ENCODE measurements at places on chromosomes 5 and 9.

GRCh38 chr9:106878081-106878837, 15.3 kb downstream of the ZNF462 start:
- DNase-seq, result no peak

DNA sequence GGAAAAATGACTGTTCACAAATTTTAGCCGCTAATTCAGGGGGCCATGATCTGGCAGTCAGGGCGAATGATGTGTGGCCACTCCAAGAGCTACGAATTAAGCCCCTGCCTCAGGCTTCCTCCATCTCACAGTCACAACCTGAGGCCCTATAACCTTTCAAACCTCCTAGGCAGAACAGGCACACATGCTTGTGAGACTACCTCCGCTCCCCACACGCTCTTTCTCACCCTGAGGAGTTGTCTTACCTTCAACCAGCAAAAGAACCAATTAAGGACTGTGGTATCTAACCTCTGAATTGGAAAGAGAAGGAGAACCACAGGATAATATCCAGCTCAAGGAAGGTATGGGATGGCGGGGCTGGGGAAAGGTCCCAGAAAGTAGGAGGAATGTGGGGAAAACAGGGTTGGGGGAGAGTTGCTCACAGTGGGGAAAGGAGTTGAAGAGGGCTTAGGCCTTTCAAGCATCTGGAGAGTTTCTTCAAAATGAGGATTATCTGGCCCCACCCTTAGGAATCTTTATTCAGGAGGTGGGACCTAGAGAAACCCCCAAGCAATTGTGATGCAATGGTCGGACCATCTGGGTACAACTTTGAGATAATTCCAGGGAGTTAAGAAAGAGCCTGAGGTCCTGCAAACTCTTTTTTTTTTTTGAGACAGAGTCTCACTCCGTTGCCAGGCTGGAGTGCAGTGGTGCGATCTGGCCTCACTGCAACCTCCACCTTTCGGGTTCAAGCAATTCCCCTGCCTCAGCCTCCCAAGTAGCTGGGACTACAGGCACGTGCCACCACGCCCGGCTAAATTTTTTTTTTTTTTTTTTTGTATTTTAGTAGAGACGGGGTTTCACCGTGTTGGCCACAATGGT, 5.5 kb downstream of the PCDH1 start:
- DNase-seq, result no peak

DNA sequence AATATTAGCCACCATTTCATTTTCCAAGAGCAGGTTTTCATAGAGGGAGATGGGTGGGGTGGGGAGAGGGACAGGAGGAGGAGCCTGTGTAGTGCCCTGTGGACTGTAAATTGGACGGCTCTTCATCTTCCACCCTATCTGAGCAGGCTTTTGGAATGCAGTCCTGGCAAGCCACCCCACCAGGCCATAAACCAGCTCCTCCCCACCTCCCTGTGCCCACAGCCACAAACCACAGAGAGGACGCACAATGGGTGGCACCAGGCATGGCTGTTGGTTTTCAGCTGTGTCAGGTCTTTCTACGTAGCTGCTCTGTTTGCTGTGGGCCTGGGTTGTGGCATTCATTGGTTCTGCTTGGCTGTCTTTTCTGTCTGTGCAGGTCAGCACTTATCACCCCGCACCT, 58.0 kb downstream of the PLAC8L1 start:
- no peak for DNase-seq

DNA sequence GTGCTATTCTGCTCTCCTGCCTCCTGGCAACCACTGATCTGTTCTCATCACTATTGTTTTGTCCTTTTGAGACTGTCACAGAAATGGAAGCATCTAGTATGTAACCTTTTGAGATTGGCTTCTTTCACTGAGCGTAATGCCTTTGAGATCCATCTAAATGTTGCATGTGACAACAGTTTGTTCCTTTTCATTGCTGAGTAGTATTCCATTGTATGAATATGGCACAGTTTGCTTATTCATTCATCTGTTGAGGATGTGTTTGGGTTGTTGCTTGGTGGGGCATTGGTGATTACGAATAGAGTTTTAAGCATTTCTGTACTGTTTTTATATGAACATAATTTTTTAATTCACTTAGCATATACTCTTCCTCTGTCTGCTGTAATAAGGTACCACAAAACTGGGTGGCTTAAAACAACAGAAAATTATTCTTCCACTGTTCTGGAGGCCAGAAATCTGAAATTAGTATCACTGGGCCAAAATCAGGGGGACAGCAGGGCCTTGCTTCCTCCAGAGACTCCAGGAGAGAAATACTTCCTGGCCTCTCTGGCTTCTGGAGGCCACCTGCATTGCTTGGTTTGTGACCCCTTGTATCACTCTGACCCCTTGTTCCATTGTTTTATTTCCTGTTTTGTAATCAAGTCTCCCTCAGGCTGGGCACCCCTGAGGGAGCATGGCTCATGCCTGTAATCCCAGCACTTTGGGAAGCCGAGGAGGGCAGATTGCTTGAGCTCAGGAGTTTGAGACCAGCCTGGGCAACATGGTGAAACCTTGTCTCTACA, 53.0 kb downstream of the EXOSC2 start:
- DNase-seq, result no peak

DNA sequence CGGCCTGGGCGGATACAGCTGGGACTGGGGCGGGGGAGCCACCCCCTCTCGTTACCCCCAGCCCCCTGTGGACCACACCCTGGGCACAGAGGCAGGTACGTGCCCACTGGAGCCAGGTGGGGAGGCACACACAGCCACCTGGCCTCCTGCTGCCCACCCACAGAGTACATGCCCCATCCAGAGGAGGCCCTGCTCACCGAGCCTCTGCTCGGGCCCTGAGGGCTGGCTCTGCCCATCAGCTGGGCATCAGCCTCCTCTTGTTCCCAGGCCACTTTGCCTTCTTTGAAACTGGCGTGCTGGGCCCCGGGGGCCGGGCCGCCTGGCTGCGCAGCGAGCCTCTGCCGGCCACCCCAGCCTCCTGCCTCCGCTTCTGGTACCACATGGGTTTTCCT, 6.3 kb downstream of the MAMDC4 start:
- no peak for DNase-seq

- no peak for DNase-seq
Observed at GRCh38 chr5:35939639-35940038, 1.2 kb upstream of the CAPSL start.

DNA sequence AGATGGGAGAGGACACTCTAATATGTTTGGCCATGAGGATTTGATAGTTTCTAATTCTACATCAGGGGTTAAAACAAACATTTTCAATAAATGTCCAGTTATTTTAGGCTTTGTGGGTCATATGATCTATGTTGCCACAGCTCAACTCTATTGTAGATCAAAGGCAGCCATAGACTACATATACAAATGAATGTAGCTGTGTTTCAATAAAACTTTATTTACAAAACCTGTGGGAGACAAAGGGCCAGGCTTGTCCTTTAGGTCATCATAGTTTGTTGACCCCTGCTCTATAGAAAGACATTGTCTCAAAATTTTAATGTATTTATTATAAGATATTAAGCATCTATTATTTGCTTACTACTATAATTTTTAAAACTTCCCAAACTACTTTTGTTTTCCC, 325.4 kb upstream of the MEF2C start:
- no peak for DNase-seq

DNA sequence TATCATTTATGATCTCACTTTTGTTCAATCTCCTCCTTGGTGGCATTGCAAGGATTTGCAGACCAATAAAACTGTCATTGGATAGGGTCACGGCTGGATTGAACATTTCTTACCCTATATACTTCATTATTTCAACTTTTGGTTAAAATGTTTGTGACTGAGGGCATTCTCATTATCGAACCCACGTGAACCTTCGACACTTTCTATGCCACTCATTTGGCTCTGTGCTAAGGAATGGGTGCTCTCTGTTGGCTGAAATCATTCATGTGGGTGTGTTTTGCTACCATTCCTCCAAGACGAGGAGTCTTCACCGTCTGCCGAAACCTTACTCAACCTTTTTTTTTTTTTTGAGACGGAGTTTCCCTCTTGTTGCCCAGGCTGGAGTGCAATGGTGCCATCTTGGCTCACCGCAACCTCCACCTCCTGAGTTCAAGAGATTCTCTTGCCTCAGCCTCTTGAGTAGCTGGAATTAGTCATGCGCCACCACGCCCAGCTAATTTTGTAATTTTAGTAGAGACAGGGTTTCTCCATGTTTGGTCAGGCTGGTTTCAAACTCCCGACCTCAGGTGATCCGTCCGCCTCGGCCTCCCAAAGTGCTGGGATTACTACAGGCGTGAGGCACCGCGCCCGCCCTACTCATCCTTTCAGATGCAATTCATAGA, 62.5 kb downstream of the CSNK1A1 start:
- DNase-seq, result no peak

GRCh38 chr5:103108086-103108485, 11.9 kb downstream of the GIN1 start:
- DNase-seq, result no peak

- no peak for DNase-seq
Observed at GRCh38 chr5:137705106-137705505, 30.8 kb downstream of the KLHL3 start.

DNA sequence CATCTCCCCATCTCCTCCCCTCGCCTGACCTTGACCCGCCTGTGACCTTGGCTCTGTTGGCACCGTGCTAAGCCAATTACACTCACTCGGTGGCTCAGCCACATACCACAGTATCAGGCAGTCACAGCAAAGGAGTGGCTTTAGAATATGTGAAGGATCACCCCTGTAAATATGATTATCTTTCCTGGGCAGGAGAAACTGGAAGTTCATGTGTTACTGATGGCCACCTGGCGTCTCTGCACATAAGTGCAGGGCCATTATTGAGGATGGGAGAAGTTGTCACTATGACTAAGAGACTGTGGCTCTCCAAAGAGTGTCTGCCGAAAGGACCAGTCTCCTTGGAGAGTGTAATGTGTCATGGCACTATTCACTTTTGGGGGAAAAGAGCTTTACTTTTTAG, 116.9 kb upstream of the S1PR3 start:
- DNase-seq, result no peak

GRCh38 chr5:407801-408268, 35.1 kb upstream of the EXOC3 start:
- no peak for DNase-seq

- no peak for DNase-seq
Observed at GRCh38 chr9:8115570-8115969, 316.0 kb upstream of the DMAC1 start.

DNA sequence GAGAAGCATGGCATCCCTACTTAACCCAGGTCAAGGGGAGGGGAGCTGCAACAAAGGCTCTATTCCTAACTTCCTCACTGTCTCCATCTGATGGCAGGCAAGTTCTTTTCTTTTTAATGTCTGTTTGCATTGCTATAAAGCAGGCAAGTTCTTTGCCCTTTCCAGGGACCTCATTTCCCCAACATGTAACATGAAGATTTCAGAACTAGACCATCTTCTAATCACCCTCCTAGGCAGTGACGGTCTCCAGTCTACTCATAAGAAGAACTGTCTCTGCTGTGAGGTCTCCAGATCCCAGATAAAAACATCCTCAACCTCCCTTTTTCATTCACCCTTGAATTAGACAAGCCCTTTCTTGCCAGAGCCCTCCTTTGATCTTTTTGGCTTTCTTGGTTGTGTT, 42.1 kb downstream of the PPP1R2B start:
- DNase-seq, result no peak

DNA sequence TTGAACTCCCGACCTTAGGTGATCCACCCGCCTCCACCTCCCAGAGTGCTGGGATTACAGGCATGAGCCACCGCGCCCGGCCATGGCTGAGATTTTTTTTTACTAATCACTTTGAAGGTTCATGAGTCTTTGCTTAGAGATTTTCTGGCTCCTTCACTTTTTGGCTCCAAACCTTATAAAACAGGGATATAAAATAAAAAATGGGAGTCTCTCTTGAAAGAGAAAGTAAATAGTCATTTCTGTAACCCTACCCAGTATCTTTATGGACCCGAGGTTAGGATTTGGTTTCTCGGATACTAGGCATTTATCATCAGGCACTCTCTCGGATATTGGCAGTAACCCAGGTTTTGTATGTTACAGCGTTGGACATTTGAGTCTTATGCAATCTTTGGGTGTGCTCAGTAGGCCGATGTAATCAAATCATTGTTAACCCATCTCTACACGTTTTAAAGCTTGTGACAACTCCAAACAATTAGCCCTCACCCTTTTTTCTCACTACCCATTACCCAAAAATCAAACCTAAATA, 25.3 kb downstream of the STXBP1 start:
- DNase-seq, result no peak

DNA sequence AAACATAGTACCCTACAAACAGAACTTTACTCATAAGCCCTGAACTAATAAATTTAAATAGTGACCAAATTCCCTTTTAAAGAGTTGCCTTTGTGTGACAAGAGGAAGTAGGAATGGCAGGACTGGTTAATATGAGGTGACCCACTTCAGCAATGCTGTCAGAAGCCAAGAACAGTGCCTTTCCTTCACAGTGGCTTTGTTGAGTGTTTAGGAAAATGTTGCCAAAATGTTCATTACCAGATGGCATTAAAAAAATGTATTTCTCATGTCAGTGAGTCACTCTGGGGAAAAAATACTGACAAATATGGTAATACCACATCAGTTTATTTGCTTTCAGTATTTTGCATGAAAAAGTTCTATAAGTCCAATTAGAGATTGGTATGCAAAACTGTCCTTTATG, 103.3 kb downstream of the DIRAS2 start:
- no peak for DNase-seq

DNA sequence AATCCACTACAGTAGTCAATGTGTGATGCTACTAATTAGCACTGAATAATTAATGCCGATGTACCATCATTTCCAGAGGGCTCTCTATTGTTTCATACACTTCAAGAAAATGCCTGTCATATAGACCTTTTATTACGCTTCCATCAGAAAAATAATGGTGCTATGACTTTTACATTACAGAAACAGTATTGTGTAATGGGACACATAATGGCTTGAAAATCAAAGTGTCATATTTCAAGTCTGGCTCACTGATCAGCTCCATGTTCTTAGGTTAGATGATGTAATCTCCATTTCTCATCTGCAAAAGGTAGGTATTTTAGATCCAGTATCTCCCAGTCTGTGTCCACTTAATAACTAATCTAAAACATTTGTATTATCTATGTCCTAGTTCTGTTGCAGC, 990.6 kb upstream of the TYRP1 start:
- no peak for DNase-seq

DNA sequence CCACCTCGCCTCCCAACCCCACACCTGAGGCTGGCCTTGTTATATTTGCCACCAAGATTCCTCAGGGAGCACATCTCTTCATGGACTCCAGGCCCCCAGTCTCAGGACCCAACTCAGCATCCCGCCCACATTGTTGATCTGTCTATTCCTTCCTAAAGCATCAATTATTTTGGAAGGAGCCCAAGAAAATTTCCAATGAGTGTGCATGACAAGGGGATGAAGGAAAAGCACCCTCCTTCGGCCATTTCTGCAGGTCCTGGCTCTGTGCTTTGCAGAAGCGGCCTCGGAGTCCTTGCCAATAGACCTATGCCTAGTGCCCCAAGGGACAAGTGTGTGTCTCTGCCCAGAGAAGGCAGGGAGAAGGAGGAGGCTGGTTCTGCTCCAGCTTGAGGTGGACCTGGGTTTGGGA, 273.2 kb downstream of the GADD45G start:
- no peak for DNase-seq

GRCh38 chr5:63919763-63920478, 42.3 kb downstream of the HTR1A start:
- no peak for DNase-seq

All from putamen (tissue), 1 donor.